Right lung (tissue), 10 donors: ENCODE measurements at places on chromosomes 6 and 20.

- no peak for DNase-seq
Observed at GRCh38 chr20:6339176-6339575, 216.3 kb upstream of the FERMT1 start.

- DNase-seq, result no peak
Observed at GRCh38 chr6:150220634-150221551, 78.0 kb downstream of the PPP1R14C start.

GRCh38 chr20:64077876-64078551 lies 1.3 kb downstream of the RGS19 start:
- no peak for DNase-seq

DNA sequence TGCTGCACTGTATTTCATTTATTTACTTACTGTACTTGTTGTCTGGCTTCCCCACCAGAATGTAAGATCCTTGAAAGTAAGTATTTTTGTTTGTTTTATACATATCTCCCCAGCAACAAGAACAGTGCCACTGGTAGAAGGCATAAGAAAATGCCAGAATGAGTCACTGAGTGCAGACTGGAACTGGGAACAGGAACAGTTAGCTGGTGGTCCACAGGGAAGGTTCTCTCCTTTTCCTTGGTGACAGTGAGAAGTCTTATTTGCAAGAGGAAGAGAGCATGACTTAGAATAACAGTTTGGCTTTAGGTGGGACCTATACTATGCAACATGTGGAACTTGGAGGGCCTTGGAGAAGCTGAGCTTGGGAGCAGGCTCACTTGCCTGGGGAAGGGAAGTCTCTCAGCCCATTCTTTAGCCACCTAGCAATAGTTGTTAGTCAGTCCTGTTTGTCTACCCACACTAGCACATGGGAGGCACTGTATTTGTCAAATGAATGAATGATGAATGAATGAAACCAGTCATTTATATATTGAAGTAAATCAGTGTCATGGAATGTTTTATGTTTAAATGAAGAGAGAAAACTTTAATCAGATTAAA lies 203.5 kb downstream of the KCNQ5 start:
- no peak for DNase-seq

DNA sequence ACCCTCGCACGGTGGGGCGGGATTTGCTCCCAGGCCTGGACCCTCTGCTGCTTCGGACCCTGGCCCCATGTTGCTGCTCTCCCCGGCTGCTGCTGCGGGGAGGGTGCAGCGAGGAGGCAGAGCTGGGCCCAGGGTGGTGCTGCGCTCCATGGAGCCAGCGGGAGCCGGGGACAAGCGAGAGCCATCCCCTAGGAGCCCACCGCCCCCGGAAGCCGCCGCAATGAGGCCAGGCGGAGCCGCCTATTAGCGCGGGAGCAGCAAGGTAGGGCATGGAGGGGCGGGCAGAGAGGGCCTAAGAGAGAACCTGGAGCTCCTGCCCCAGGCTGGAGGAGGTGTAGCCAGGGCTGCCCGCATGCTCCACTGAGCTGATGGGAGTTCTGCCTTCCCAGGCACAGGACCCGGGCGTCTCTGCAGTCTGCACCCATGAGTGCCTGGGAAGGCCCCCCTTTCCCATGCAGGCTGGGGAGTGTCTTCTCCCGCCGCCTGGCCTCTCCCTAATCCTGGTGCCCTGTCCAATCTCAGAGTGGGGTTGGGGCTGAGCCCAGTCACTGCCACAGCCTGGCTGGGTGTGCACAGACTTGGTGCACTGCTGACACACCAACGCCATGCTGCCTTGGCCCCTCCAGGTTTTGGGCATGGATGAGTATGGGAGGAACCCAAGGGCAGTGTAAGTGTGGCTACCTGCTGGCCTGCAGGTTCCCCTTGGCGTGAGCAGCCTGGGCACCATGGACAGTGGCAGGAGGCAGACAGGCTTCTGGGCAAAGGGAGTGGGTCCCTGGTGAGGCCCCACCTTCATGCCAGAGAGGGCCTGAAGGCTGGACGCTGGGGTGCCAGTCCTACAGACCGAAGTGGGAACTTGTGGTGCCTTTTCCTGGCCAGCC lies 360.6 kb upstream of the MAP3K7 start:
- DNase-seq, result no peak

DNA sequence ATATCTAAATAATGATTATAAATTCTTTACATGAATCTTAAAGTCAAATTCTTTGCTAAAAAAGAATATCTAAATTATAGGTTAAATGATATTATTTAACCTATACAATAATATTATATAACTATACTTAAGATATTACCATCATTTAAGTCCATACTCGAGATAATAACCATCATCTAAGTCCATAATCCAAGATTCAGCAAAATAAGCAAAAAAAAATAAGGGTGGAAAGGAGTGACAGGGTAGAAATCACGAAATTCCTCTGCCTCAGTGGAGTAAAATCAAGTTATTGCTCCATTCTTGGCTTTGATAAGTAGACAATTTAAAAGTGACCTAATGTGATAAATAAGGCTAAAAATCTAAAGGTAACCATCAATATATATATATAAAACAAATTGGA lies 9.7 kb downstream of the IL17A start:
- no peak for DNase-seq

GRCh38 chr6:98986071-98986615 lies 38.4 kb upstream of the FBXL4 start:
- no peak for DNase-seq

DNA sequence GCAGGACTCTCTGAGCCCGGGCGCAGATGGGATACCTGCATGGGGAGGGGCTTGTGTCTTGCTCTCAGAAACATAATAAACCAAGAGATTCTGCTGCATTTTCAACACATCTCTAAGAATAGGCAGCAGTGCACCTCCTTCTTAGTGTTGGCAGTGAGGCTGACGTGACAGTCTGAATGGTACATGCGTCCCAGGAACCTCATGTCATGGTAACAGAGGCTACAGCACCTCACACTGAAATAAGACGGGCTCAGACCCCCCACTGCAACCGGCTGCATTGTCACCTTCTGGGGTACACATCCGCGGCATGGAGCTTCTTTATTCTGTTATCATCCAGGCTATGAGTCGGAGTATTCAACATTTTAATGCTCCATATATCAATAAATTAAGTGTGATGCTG lies 397.3 kb upstream of the AGPAT4 start:
- DNase-seq, result no peak

- no peak for DNase-seq
Observed at GRCh38 chr6:159535656-159536350, 157.2 kb downstream of the SOD2 start.

DNA sequence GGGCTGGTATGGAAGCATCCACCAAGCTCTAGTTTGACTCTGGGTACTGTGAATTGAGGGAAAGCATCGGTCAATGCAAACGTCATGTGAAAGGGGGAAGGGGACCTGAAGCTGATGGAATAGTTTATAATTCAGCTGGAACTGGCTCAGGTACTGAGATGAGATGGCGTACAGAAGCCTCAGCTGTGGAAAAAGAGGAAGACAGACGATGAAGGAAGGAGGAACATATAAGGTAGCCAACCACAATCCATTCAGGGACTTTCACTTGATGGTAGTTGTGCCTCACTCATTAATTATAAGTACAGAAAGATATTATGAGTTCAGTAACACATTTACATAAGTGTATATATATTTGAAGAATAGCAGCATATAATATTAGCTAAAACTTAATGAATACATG lies 2.7 kb downstream of the CALHM5 start:
- DNase-seq, result no peak

DNA sequence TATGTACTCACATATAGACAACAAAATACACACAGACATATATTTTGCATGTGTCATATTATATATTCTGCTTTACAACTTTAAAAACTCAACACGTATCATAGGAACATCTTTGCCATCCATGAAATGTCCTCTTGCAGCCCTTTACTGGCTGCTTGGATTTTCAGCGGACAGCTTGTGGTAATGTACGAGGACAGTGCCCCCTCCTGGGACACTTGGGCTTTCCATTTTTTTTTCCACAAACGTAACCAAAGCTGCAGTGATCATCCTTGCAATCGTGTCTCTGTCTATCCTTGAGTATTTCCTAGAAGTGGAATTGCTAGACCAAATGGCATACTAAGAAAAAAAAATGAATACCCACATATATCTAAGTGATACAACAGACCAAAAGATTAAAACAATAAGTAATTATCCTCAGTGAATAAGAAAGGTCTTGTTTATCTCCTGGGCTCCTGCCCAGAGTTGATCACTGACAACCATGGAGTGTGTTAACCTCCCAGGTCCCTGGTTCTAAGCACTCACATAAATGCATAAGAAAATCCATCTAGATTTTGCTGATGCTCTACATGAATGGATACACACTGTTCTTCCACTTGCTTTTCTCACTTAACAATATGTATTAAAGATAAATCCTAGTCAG lies 18.1 kb downstream of the BPI start:
- peak; percentile 25 for DNase-seq

DNA sequence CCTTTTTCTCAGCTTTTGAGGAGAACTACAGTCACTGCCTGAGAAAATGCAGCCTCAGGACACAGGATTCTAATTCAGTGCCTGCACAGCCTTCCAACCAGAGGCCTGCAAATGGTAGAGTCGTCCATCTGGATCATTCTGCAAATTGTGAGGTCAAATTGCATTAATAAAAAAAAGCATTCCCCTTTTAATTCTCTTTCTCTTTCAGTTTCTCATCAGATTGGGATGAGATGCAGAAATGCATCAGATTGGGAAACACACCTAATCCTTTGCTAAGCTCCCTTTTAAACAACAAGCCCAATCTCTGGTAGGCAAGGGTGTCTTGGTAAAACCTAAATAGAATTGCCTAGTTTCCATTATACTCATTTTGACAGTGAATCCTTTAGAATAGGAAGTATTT lies 838.8 kb downstream of the MAFB start:
- DNase-seq, result no peak

GRCh38 chr6:38651121-38651784 lies 11.5 kb upstream of the BTBD9 start:
- DNase-seq, result no peak

- no peak for DNase-seq
Observed at GRCh38 chr6:48475275-48475674, 364.3 kb upstream of the PTCHD4 start.

DNA sequence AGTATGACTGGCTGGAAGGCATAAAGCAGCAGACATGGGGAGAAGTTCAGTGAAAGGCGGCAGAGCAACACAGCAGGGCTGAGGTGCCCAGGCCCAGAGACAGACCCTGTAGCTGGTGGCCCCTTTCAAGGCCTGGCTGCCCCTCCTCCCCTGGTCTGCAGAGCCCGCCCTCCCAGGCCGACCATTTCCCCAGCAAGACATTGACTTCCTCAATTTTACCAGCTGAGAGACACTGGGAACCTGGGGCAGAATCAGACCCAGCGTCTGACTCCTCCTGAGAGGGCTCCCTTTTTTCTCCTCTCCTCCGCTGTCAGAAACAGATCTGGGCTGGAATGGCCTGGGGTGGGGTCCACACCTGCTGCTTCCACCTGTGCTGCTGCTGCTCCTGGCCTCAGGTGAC lies at the start of gene TREML4:
Gene TREML4, plus strand, starts transcription at position 254 of the 400 bp plus-strand sequence. Its CDS starts 79 bp downstream, at position 333.
- DNase-seq, result no peak

- DNase-seq, result no peak
Observed at GRCh38 chr6:18667612-18668011, 280.5 kb downstream of the RNF144B start.

DNA sequence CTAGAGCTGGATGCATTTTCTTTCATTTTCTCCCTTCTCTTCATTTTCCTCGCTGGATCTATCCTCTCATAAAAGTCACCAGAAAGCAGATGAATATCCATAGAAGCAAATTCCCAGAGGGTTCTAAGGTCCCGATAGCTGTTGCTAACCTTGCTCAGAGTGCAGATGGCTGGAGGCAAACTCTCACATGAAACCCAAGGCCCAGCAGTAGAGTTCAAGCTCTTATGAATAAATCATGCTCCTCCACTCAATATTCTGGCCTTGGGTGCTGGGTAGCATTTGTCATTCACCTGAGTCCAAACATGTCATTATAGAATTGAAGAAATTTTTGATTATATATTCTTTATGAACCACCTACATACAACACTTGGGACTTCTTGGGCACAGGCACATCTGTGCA lies 539.7 kb upstream of the MARCKS start:
- DNase-seq, result no peak

- peak; percentile 53 for DNase-seq
Observed at GRCh38 chr6:126033696-126034095, 47.4 kb downstream of the TRMT11 start.

- peak; percentile 38 for DNase-seq
Observed at GRCh38 chr6:7615611-7616383, 25.8 kb downstream of the SNRNP48 start.

DNA sequence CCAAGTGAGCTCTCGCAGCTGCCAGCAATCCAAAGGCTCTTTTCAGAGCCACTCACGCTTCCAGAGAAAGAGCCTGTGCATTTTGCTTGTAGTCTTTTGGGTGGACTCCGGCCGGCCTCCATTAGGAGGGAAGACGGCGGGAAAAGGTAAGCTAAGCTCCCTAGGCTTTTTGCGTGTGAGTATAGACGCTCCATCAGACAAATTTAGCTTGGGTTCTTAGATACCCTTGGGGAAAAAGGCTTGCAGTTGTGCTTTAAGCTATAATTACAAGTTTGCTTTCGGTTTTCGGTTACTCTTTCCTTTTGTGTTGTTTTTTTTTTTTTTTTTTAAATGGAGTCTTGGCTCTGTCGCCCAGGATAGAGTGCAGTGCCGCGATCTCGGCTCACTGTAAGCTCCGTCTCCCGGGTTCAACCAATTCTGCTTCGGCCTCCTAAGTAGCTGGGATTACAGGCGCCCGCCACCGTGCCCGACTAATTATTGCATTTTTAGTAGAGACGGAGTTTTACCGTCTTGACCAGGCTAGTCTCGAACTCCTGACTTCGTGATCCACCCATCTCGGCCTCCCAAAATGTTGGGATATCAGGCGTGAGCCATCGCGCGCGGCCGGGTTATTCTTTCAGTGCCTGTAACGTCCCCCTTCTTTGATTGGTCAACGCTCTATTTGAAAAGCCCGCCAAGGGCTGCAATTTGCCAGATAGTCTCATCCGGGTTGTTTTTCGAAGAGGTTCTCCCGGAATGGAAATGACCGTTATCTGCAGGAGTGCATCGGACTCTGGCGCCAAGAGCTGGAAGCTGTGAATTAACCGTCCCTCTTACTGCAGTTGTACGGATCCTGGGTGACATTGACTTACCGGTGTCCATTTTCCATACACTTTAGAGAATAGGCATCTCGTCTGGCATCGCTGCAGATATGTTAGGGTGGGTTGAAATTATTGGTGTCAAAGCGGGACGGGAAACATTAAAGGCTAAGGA lies 18.1 kb downstream of the OR2B2 start:
- DNase-seq, result peak; percentile 91

- DNase-seq, result no peak
Observed at GRCh38 chr6:157556671-157557430, 175.9 kb downstream of the ZDHHC14 start.

DNA sequence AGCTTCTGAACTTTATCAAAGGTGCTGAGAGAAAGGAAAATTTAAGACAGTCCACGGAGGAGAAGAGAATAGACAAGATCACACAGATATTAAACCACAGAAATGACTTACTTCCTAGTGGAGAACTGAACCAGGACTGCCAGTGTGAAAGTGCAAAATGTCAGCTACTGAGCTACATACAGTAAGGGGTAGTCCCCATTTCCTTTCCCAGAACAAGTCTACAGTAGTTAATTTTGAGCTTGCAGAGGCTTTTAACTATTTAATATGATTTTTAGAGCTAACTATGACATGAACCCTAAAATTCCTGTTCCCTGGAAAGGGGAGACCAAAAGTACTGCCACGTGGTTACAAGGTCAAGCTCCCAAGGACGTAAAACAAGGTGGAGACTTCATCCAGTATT lies 45.1 kb downstream of the CEP85L start:
- no peak for DNase-seq

- no peak for DNase-seq
Observed at GRCh38 chr20:15251171-15251570, 913.8 kb upstream of the FLRT3 start.

- no peak for DNase-seq
Observed at GRCh38 chr6:42251500-42251899, 33.8 kb upstream of the MRPS10 start.
